ENCODE measurements at places on chromosomes 7 and 10. TPM values are rescaled to one million over a fixed set of nuclear protein-coding genes. Genes with fewer than 3 reads are reported as not detected.

Gene SPAM1
- not detected for total RNA-seq

Gene CNPY1
- total RNA-seq = not detected

Gene ACBD7
- total RNA-seq = 0.47 TPM

Gene AKR1B15
- not detected for total RNA-seq

Gene CDC14C
- total RNA-seq = not detected

Gene CPA1
- 0.94 TPM for total RNA-seq

Gene SLC13A4
- total RNA-seq = 1.2 TPM

Gene ARF5
- total RNA-seq = 243 TPM

Gene SORCS1
- total RNA-seq = 0.09 TPM

Gene ETV1
- 1.5 TPM for total RNA-seq

Gene COL13A1
- 4.9 TPM for total RNA-seq

Gene INMT
- 567 TPM for total RNA-seq

Gene TACR2
- total RNA-seq = not detected

Gene KCNIP2
- not detected for total RNA-seq

Gene TAS2R4
- 0.09 TPM for total RNA-seq

Gene MRLN
- not detected for total RNA-seq

Gene AIFM2
- 8.9 TPM for total RNA-seq

Gene WNT8B
- total RNA-seq = not detected

Gene KLLN
- 0.23 TPM for total RNA-seq

Gene SLC16A12
- 16.1 TPM for total RNA-seq

Gene TEX47
- not detected for total RNA-seq

Gene CDNF
- total RNA-seq = 0.09 TPM

Gene SLC18A3
- not detected for total RNA-seq

Gene MBL2
- not detected for total RNA-seq

Gene NUTM2D
- 2.0 TPM for total RNA-seq

Gene TFR2
- total RNA-seq = not detected

Gene FZD1
- 26.6 TPM for total RNA-seq

Gene LIMK1
- 35.9 TPM for total RNA-seq

Gene LEP
- 1.7 TPM for total RNA-seq

Gene GBX1
- total RNA-seq = not detected

Gene INA
- 0.12 TPM for total RNA-seq

Gene PFKP
- total RNA-seq = 60.7 TPM

Gene GARS1
- 391 TPM for total RNA-seq

Gene NANOS1
- total RNA-seq = 6.0 TPM

Gene HABP2
- total RNA-seq = not detected

Gene FBXL13
- 0.93 TPM for total RNA-seq

Gene VPS37D
- 4.1 TPM for total RNA-seq

Gene JCAD
- total RNA-seq = 16.6 TPM

Gene EBLN1
- total RNA-seq = not detected

Gene RADIL
- total RNA-seq = 1.3 TPM

Gene FAM241B
- not detected for total RNA-seq

Gene WASL
- 12.9 TPM for total RNA-seq

Gene MACC1
- under 0.01 TPM for total RNA-seq

Gene FEZF1
- total RNA-seq = not detected

Gene LBX1
- under 0.01 TPM for total RNA-seq

Gene BHLHA15
- total RNA-seq = 0.26 TPM

Gene UBTD1
- total RNA-seq = 52.3 TPM

Gene GDI2
- 273 TPM for total RNA-seq

Gene PRKCQ
- 0.12 TPM for total RNA-seq
